ENCODE measurements at places on chromosomes 4 and X.

DNA sequence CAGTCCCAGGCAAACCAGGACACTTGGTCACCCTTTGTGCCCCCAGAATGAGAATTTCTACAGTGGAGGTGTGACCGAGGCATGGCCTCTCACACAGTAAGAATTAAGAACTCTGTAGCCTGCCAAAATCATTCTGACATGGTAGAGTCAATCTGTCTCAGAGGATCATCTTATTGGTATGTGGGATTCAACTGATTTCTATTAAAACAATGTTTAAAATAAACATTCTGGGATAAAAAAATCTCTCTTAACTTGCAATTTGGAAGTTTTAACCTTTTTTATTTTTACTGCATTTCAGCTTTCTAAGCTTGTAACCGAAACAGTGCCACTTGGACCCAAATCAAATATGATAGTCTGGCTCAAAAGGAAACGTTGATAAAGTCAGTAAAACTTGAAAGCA lies 165.4 kb upstream of the LDB2 start:
- DNase-seq = peak; percentile 62

GRCh38 chr4:87310691-87311335 lies 11.9 kb downstream of the HSD17B13 start:
- DNase-seq = no peak

- DNase-seq = peak; percentile 19
These were observed 132.7 kb upstream of the MAP3K15 start for GRCh38 chrX:19647731-19648588.

GRCh38 chrX:31931225-31931624 lies 859.4 kb upstream of the FTHL17 start:
- peak; percentile 2 for DNase-seq

- peak; percentile 39 for DNase-seq
These were observed 80.7 kb upstream of the IGFBP7 start for GRCh38 chr4:57190601-57191481.

GRCh38 chr4:143358923-143359643 lies 22.4 kb downstream of the GAB1 start:
- peak; percentile 24 for DNase-seq

DNA sequence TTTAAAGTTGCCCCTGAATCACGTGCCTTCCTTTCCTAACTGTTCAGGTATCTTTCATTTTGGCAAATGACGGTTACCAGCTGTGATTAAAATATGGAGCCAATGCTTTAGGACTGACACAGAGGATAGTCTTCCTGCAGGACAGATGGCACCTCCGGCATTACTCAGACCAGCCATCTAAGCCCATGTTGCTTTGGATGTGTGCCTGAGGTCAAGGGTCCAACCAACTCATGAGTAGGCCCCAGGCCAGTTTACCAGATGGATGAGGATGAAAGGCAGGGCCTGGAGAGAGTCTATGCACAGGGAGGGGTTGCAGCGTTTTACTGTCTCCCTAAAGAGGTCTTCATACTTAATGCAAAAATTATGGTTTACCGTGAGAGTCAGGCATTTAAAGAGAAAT lies 174.0 kb upstream of the GATB start:
- no peak for DNase-seq

DNA sequence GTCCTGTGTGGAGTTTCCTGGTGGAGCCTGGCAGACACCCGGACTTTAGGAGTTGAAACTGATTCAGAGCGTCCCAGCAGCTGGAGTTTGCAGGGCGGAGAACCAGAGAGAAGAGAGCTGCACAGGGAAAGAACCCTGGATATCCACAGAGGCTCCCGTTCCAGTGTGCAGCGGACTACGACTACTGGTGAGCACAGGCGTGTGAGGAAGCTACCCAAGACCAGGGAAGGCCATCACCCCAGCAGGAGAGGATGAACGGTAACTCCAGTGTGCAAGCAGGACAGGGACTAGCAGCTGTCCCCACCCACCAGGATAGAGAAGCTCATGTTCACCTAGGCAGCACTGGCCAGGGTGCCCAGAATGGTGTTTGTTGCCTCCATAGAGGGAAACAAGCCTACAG lies 2.3 kb downstream of the LAGE3 start:
- no peak for DNase-seq

- peak; percentile 14 for DNase-seq
These were observed 945.3 kb upstream of the GRIA3 start for GRCh38 chrX:122238801-122239200.

GRCh38 chr4:185712350-185713024 lies 99.5 kb downstream of the SORBS2 start:
- no peak for DNase-seq

- no peak for DNase-seq
These were observed 20.6 kb upstream of the MAML3 start for GRCh38 chr4:140174543-140174942.

DNA sequence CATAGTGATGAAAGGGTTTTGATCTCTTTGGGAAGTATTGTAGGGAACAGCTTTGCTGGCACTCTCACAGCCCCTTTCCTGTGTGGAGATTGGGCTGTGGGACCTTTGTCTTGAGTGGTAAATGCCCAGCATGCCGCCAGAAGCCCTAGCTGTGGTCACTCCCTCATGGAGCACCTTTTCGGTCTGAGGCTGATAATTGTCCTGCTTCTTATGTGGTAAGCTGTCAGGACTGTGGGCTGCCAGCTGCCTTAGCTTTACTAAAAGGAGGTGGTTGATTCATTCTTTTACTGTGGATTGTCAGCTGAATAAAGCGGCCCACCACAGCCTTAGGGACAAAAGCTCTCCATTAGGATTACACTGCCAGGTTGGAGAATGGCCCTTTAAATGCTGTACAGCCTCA lies 7.1 kb downstream of the PASD1 start:
- no peak for DNase-seq

- no peak for DNase-seq
These were observed 163.1 kb upstream of the MAB21L2 start for GRCh38 chr4:150418757-150419410.

DNA sequence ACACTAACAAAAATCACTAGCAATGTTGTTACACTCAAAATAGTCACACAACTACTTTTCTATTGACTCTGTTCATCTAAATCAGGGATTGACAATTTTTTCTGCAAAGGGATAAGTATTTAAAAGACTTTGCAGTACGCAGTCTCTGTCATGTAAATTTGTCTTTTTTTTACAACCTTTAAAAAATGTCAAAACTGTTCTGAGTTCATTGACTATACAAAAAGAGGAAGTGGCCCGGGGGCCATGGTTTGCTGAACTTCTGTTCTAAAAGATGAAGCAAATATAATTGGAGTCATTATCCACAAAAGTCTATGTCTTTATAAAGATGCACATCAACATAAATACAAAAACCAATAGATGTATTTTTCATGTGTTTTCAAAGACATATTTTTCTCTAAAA lies 1310.3 kb downstream of the RPA4 start:
- DNase-seq = no peak

- peak; percentile 76 for DNase-seq
These were observed 5.4 kb upstream of the CCDC120 start for GRCh38 chrX:49053223-49054072.
